OCI-LY7 (cell line): ENCODE measurements at places on chromosomes 11 and 22.
A peak's percentile ranks its signal among the peaks of the same experiment; 100 is the strongest.

GRCh38 chr11:71086687-71087258 lies 165.6 kb downstream of the SHANK2 start:
- peak; percentile 56 for DNase-seq

DNA sequence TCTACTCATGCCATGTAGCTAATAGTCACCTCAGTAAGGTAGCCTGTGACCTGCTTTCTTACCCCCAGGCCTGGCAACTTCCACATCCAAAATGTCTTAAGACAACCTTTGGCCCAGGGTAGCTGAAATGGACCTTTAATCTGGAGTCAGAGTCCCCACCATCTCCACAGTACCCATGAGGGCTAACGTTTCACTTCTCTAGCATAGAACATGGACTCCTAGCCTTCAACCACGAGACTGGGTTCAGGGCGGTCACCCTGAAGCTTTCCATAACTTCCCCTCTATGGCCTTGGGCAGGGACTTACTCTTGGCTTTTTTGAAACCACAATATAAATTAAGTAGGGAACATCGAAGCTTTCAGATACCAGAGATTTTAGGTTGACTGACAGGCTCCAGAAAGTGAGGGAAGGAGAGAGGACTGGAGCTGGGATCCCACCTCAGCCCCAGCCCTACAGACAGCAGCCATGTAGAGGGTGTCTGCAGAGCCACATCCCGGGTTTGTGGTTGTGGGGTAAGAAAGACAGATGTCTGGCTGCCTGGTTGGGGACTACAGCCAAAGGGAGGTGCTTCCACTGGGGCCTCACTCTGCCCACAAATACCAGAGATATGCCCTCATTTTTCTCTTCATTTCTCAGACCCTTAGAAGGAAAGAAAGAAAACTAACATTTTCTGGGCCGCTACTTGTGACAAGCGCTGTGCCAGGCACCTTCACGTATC lies 2.6 kb downstream of the TBC1D10A start:
- DNase-seq = no peak

- DNase-seq = peak; percentile 78
Measured at GRCh38 chr11:73141309-73142127, 600 bp downstream of the FCHSD2 start.

- peak; percentile 28 for DNase-seq
Measured at GRCh38 chr11:116062490-116063171, 558.4 kb upstream of the CADM1 start.

- DNase-seq = no peak
Measured at GRCh38 chr22:45077286-45077685, 67.5 kb upstream of the PHF21B start.

- DNase-seq = no peak
Measured at GRCh38 chr11:72730243-72730642, 22.0 kb downstream of the ARAP1 start.
